ENCODE measurements at places on chromosomes 11 and 22.
A peak's percentile ranks its signal among the peaks of the same experiment; 100 is the strongest.

- no peak for DNase-seq
These were observed 10.2 kb upstream of the STK33 start for GRCh38 chr11:8604078-8604723.

DNA sequence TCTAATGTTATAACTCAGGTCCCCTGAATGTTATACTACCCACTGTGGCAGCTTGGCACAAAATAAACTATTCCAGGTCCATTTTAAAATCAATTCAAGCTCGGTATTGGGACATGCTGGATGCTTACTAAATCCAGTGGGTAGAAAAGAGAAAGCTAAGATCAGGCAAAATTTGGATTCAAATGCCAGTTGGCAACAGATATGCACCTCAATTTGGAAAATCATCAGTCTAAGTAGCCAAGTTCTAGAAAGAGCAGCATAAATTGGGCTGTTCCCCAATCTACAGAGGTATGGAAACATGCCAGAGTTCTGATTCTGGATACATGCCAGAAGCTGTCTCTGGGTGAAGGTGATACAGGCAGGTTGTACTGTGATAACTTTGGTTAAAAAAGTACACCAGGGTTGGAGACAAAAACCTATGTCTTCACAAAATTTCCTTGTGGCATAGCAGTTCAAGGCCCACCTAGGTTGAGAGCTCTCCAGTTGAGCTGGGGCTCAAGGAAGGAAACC is 427.8 kb downstream of the LRRC4C start:
- DNase-seq: no peak

DNA sequence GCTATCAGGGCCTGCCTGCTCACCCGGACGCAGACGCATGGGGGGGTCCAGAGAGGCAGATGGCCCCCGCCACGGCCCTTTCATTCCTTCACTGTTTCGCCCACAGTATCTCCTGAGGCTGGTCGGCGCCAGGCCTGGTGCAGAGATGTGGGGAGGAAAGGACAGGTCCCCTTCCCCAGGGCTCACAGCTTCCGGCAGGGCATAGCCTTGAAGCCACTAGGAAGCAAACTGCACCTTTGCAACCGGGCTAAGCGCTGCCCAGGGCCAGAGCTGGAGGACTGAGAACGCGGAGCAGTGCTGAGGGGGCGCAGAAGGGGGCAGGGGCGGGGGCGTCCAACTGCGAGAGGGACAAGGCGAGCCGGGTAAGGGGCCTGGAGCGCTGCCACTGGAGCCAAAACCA is 20.2 kb upstream of the FLRT1 start:
- no peak for DNase-seq

- DNase-seq: no peak
These were observed 59.2 kb upstream of the SHISAL1 start for GRCh38 chr22:44371741-44372525.

GRCh38 chr22:43554694-43555365 is 143.0 kb downstream of the MPPED1 start:
- DNase-seq: no peak

DNA sequence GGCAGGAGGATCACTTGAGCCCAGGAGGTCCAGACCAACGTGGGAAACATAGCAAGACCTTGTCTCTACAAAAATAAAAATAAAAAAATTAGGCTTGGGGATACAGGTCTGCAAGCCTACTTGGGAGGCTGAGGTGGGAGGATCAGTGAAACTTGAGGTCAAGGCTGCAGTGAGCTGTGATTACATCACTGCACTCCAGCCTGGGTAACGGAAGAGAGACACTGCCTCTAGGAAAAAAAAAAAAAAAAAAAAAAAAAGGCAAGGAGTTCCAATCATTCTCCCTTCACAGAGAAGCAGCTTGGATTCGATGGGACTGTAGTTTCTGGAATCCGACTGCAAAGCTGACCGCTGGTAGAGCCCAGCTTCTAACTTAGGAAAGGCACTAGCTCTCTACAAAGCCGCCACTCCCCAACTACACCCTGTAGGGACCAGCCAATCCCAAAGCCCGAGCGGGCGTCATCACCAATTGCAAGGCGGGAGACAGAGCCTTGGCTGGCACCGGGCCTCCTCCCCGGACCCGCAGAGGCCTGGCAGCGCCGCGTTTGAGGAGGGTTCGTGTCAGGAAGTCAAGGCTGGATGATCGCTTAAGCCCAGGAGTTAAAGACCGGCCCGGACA is 716 bp upstream of the DDB2 start:
- peak; percentile 78 for DNase-seq

All from T-helper 22 cell (primary cell).